ENCODE measurements at places on chromosomes 3 and 15.
A peak's percentile ranks its signal among the peaks of the same experiment; 100 is the strongest.

DNA sequence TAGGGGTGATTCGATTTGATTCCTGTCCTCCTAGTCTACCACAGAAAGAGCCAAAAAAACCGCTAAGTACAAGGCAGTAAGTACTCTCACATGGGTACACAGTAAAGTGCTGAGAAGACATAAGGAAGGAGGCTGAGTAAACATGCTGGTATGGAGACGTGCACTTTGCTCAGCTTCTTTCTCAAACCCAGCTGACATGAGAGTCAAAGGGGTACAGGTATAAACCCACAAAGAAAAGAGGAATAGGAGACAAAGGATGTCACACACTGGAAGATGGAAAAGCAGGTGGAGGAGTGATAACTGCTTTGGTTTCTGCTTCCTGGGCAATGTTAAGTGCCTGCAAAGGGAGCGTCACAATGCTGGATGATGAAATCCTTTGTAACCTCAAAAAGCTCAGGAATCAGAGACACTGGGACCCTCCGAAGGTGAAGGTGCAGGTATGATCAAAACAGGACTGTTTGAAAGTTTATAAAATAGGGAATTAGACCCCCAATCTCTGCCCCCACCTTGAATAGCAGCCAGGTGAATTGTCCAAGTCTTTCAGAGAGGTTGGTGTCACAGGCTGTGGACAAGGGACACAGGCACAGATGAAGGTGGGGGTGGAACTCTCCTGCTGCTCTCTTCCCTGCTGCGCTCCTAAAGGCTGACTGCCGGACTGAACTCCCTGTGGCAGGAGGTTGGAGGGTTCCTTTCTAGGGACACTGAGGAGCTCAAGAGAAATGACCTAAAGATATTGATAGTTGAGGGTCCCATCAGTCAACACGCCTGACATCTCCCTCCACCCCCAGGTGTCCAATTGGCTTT is 101.8 kb downstream of the RAB11A start:
- DNase-seq = no peak

DNA sequence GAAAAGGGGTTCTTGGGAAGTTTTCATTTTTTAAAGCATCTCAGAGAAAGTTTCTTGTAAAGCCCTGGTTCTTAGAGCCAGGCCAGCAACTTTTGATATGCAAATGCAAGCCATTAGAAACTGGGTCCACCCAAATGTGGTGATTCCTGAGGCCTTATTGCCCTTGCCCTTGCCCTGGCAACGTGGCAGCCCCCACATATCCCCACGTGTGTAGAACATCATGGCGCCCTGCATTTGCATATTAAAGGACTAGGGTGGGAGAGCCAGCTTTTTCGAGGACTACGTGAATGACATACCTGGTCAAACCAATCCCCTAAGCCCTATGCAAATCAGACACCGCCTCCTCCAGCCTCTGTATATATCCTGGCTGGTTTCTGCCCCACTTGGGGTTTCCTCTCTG is 314.9 kb upstream of the NECTIN3 start:
- no peak for DNase-seq

- no peak for DNase-seq
Observed at GRCh38 chr3:100400419-100400779, 490 bp downstream of the TOMM70 start.

- DNase-seq = no peak
Observed at GRCh38 chr3:90025019-90025418, 917.6 kb downstream of the EPHA3 start.

- DNase-seq = no peak
Observed at GRCh38 chr3:98930413-98930812, 28.9 kb upstream of the DCBLD2 start.

GRCh38 chr15:90387534-90388461 is at the start of gene IQGAP1:
TSS of gene IQGAP1 (plus strand) at chr15:90388242. CDS start at chr15:90388342, 100 bp downstream.
- DNase-seq = peak; percentile 98

DNA sequence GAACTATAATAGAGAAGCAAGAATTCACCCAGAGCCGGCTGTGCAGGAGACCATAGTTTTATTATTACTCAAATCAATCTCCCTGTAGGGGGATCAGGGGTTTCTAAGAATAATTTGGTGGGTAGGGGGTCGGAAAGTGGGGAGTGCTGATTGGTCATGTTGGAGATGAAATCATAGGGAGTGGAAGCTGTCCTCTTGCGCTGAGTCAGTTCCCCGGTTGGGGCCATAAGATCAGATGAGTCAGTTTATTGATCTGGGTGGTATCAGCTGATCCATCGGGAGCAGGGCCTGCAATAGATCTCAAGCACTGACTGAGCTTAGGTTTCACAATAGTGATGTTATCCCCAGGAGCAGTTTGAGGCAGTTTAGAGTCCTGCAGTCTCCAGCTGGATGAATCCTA is 97.0 kb upstream of the SNRPN start:
- DNase-seq = no peak

GRCh38 chr15:76553564-76553963 is 217.0 kb downstream of the ISL2 start:
- no peak for DNase-seq

DNA sequence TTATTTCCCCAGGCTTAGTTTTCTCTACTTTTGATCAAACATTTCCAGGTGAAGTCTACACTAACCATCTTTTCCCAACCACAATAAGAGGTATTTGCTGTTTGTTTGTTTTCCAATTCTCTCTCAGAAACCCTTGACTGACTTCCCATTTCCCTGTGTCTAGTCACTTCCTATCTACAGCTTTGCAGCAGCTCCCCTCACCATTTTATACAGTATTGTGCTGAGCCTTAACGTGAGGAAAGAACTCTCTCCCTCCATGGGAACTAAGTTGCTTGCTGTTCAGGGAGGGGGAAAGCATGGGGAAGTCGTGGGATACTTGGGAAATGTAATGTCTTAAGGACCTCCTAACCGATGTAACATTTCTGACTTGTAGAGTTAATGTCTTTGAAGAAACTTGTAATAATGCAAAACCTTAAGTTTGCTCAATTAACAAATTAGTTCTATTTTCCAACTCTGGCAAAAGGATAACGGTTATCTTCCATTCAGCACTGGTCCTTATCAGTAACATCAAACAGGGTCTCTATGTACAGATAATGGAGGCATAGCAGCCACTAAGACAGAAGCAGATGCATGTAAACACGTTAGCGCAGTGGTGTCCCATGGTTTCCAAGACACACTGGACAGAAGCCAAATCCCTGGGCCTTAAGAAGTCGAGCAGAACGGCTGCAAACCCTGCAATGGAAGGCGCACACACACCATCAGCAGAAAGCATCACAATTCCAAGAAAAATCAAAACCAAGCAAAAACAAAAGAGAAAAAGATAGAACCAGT is 39.7 kb downstream of the NPTN start:
- peak; percentile 84 for DNase-seq

GRCh38 chr15:91271565-91272153 is 171.6 kb downstream of the SV2B start:
- peak; percentile 82 for DNase-seq

- no peak for DNase-seq
Observed at GRCh38 chr3:21960033-21960432, 209.0 kb upstream of the ZNF385D start.

- DNase-seq = peak; percentile 89
Observed at GRCh38 chr15:99123713-99124451, 19.0 kb downstream of the SYNM start.

DNA sequence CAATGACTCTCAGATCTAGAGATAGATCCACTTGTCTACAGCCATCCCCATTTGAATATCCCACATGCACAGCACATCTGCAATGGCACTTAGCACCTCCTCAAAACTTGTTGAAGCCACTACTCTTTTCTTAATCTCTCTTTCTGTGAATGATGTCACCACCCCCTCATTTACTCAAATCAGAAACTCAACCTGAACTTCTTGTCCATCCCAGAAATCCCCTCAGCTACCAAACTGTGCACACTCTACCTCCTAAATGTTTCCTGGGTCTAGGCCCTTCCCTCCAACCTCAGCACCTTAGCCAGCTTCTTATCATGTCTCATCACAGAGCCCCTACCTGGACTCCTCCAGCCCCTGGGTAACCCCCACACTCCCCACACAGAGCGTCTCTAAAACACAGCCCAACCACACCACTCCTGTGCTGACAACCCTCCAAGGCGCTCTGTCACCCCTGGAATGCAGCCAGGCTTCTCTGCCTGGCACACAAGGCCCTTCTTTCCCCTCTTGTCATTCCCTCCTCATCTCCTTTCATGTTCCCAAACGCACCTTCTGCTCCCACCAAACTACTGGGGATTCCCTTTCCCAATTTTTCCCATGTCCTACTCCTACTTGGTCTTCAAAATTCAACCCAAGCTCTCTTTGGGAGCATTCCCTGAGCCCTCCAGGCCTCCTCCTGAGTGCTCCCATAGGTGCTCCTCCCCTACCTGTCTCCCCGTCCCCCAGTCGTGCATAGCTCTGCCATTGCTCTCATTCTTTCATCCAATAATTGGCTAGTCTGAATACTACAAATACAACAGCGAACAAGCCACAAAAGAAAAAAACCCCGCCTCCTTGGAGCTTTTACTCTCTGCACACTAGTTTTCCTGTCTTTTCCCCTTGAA is 39.8 kb upstream of the ZBTB38 start:
- no peak for DNase-seq

DNA sequence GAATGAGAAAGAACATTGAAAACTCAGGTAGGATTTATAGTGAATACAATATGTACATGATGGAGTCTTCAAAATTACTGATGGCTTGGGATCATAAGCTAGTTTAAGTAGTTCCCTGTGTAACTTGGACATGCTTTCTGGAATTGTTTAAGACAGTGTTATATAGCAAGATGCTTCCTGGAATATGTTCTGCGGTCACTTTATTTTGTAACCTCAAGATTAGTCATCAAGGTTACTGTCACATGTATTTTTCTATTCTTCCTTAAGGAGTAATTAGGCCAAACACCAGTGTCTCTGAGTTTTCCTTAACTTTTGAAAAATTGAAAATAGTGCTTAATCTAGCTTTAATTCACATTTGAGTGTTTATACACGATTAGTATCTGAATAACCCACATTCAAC is 760.3 kb upstream of the ARRDC4 start:
- peak; percentile 9 for DNase-seq

GRCh38 chr3:53675942-53676341 is 170.3 kb downstream of the CHDH start:
- no peak for DNase-seq

GRCh38 chr15:99657996-99658395 is 75.2 kb downstream of the LYSMD4 start:
- DNase-seq = no peak

GRCh38 chr15:99452728-99453636 is 112.8 kb upstream of the MEF2A start:
- DNase-seq = peak; percentile 67

DNA sequence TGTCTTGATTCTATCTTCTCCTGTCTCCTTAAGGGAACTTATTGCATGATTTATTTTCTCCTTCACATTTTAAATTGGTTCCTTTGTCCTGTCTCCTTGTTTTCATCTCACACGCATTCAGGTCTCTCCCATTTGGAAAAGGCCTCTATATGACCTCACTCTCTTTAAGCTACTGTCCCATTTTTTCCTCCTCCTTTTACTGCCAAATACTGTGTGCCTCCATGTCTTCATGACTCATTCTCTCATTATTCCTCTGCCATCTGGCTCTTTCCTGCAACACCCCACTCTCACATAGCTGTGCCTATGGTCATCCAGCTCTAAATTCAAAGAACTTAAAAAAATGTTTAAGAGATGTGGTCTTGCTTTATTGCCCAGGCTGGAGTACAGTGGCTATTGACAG is 48.0 kb downstream of the TYRO3 start:
- DNase-seq = peak; percentile 79

DNA sequence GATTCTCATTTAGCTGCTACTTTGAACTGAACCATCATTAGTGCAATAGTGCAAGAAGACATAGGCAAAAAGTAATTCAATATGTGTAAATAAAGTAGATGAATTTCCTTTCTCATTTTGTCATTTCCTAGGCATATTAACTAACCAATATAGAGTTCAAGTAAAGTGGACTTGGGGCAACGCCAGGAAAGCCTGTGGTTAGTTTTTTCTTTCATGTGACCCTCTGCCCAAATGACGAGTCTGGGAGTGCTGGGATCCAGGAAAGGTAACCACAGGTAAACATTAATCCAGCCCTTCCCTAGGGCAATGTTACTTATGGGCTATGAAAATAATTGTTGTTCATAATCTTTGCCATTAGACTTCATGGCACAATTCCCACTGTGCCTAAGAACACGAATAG is 181.0 kb downstream of the VPS13C start:
- DNase-seq = peak; percentile 21

DNA sequence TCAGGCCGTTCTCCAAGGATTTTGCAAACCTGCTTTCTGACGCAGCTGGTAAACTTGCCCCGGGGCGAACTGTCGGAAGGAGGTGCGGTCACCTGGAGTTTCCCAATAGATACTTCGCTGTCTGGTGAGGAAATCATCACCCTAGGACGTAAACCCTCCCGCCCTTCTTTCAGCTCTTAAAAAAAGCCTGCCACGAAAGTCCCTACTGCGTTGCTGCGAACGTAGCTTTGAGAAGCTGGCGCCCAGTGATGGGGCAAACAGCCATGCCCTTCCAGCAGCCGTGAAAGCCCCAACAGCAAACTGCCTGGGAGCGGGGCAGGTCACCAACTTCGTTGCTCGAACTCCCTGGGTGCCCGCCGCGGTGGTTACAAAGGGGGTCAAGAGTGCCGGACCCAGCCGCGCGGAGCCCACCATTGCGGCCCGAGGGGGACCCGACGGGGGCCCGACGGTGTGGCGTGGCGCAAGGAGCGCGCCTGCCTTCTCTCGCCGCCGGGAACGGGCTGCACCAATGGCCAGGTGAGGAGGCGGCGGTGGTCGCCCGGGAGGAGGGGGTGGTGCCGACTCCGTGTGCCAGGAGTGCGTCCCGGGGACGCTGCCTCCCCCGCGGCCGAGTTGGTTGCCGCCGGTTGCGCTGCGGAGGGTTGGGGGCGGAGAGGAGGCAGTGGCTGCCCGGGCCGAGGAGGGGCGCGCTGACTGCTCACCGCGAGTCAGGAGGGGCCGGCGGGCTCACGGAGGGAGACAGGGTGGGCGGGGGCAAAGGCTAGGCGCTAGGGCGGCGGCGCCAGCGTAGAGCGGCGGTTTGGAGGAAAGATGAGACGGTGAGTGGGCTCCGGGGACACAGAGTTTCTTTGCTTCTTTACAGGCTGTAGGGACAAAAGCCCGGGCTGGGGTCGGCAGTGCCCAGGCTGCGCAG is at the start of gene PHLDB2:
PHLDB2 (plus strand) TSS at position 205 of the 913 bp plus-strand sequence. CDS start 24,813 bp downstream, outside the sequence.
- DNase-seq = peak; percentile 80

DNA sequence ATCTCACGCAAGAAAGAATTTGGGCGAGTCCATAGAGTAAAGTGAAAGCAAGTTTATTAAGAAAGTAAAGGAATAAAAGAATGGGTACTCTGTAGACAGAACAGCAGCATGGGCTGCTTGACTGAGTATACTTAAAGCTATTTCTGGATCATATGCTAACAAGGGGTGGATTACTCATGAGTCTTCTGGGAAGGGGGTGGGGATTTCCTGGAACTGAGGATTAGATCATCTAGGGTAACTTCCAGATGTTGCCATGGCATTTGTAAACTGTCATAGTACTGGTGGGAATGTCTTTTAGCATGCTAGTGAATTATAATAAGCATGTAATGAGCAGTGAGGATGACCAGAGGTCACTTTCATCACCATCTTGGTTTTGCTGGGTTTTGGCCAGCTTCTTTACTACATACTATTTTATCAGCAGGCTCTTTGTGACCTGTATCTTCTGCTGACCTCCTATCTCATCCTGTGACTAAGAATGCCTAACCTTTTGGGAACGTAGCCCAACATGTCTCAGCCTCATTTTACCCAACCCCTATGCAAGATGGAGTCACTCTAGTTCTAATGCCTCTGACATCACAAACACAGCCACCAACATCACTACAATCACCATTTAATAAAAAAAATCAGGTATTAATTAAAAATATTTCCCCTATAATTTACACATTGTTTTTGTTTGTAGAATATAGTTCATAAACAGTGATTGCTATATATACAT is 890.7 kb upstream of the EPHA6 start:
- DNase-seq = peak; percentile 68

- DNase-seq = no peak
Observed at GRCh38 chr3:104245981-104246380, 1120.7 kb upstream of the ALCAM start.
